Fibroblast of lung (primary cell): ENCODE measurements at places on chromosomes 6 and 20. TPM values are rescaled to one million over a fixed set of nuclear protein-coding genes. Genes with fewer than 3 reads are reported as not detected.

GRCh38 chr6:168007592-168008338 is 10.3 kb downstream of the KIF25 start:
- H3K36me3 ChIP-seq = no peaks in the 10 kb centered on the region
- DNase-seq = peak; percentile 100
- H3K27ac ChIP-seq = peak overlapping the region; percentile 20
- H3K4me1 ChIP-seq = no peaks in the 10 kb centered on the region

DNA sequence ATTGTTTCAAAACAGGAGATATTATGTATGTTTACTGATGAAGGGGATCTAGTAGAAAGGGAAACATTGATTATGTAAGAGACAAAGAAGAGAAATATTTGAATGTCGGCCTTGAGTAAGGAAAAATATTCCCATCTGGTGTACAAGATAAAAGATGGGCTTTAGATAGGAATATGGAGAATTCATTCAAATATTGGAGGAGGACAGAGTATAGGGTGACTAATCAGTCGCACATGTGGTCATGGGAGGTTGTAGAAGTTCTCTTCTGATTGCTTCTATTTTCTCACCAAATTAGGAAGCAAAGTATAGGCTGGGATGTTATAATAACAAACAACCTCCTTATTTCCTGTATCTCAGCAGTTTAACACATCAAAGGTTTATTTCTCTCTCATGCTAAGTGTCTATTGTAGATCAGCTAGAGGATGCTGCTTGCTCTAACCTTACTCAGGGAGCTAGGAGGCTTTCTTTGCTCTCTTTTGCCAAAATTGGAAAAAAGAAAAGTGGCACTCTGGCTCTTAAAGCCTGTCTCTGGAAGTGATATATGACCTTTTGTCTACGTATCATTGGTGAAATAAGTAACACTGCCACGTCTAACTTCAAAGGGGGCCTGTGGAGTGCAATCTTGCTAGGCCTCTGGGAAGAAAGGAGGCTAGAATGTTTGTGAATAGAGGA is 1.2 kb upstream of the HDDC2 start:
- H3K4me1 ChIP-seq = peaks cover 6% of the 10 kb centered on the region
- peaks cover 5% of the 10 kb centered on the region for H3K36me3 ChIP-seq
- H3K4me3 ChIP-seq = no peak overlapping the region
- no peak overlapping the region for H3K27ac ChIP-seq
- peaks cover 5% of the 10 kb centered on the region for H3K27me3 ChIP-seq

- no peak overlapping the region for H3K27ac ChIP-seq
- no peak overlapping the region for H3K4me3 ChIP-seq
- H3K4me1 ChIP-seq = no peaks in the 10 kb centered on the region
- no peaks in the 10 kb centered on the region for H3K36me3 ChIP-seq
These were observed 61.6 kb upstream of the TNFRSF21 start for GRCh38 chr6:47371139-47371869.

DNA sequence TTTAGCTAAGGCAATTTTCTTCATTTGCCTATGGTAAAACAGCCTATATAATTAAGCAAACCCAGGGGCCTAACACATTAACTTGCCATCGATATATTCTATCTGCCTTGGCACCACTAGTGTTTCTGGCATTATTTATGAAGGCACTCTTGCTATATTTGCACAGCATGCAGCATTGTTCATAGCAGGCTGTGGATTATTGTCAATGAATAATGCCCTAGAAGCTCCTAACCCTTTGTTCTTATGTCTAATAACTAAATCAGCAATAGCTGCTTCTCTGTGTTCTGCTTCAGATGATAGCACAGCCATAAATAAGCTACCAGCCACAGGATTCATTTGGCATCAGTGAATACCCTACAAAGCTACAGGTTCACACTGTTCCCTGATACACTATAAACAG is 254.8 kb upstream of the STXBP5 start:
- no peak for DNase-seq
- H3K27ac ChIP-seq = no peak overlapping the region
- H3K27me3 ChIP-seq = no peaks in the 10 kb centered on the region

DNA sequence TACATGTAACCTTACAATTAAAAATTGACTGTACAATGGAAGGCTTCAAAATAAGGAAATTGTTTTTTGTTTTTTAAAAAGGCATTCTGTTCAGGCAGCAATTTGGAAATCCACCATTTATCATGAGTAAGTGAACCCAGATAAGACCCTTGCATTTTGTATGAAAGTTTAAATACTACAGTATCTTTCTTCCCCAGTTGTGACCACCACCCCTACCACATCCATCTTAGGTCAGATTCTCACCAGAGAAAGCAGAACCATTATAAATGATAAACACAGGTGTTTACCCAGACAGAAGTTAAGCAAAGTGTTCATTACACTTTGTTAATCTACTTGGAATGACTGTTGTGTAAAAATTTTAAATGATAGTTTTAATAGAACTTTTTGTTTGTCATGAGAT is 20.2 kb downstream of the SENP6 start:
- H3K4me1 ChIP-seq = peaks cover 2% of the 10 kb centered on the region
- no peaks in the 10 kb centered on the region for H3K27me3 ChIP-seq
- H3K36me3 ChIP-seq = no peaks in the 10 kb centered on the region
- no peak overlapping the region for H3K27ac ChIP-seq

- H3K27me3 ChIP-seq = peaks cover 6% of the 10 kb centered on the region
- no peaks in the 10 kb centered on the region for H3K36me3 ChIP-seq
- no peak for DNase-seq
These were observed 14.7 kb downstream of the GNAS start for GRCh38 chr20:58867211-58867610.

DNA sequence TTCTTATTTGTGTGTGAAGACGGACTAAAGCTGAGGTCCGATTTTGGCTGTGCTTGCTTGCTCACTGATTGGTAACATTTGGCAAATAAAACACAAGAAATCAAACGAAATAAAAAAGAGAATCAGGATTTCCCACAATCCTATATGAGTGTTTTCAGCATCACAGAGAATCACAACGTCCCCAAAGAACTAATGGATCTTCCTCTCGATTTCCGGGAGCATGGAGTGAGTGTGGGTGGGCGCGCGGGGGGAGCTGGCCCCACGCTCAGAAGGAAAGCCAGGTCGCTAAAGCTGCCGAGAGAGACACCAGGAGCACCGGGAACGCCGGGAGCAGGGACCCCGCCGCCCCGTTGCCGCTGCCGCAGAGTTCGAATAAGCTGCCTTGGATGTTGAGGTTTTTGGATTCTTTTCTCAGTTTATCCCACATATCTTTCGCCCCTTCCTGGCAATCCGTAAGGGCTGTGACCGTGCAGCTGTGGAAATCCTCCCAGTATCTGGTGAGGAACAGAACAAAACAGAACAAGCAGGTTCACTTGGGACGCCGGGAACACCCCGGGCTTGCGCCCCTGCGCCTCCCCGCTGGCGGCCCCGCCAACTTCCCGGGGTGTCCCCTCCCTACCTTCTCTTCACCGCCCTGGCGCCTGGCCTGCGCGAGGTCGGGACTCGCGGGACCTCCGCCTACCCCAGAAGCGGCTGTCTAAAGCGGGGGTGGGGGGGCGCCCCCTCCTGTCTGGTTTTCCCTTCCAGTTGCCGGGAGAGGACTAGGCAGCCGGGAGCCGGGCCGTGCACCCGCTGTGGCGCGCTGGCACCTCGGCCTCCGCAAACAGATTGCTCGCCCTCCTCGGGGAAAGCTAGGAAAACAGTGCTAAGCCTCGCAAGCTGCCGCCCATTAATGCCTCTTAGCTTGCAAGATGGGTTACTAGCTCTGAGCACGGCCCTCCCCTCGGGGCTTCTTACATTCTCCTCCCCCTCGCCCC is 7.7 kb downstream of the NRN1 start:
- no peak overlapping the region for H3K27ac ChIP-seq
- H3K27me3 ChIP-seq = peaks cover 68% of the 10 kb centered on the region
- H3K4me3 ChIP-seq = peak overlapping the region; percentile 9

HLA-DRB5 gene
- not detected in 2 replicates for total RNA-seq

ADGB gene
- total RNA-seq = not detected in 2 replicates

GGTLC1 gene
- total RNA-seq = not detected in 2 replicates

BANF2 gene
- not detected in 2 replicates for total RNA-seq

JAG1 gene
- total RNA-seq = 34.2 and 57.3 TPM in 2 replicates

OR2H2 gene
- not detected in 2 replicates for total RNA-seq

OVOL2 gene
- total RNA-seq = not detected in 2 replicates

KHDRBS2 gene
- not detected in 2 replicates for total RNA-seq

NANP gene
- total RNA-seq = 8.8 and 9.5 TPM in 2 replicates
